Liver (tissue), 10 donors: ENCODE measurements at places on chromosomes 13 and 19. TPM values are rescaled to one million over a fixed set of nuclear protein-coding genes. Genes with fewer than 3 reads are reported as not detected.

Gene PSPC1
- total RNA-seq: 38.2 TPM

DNA sequence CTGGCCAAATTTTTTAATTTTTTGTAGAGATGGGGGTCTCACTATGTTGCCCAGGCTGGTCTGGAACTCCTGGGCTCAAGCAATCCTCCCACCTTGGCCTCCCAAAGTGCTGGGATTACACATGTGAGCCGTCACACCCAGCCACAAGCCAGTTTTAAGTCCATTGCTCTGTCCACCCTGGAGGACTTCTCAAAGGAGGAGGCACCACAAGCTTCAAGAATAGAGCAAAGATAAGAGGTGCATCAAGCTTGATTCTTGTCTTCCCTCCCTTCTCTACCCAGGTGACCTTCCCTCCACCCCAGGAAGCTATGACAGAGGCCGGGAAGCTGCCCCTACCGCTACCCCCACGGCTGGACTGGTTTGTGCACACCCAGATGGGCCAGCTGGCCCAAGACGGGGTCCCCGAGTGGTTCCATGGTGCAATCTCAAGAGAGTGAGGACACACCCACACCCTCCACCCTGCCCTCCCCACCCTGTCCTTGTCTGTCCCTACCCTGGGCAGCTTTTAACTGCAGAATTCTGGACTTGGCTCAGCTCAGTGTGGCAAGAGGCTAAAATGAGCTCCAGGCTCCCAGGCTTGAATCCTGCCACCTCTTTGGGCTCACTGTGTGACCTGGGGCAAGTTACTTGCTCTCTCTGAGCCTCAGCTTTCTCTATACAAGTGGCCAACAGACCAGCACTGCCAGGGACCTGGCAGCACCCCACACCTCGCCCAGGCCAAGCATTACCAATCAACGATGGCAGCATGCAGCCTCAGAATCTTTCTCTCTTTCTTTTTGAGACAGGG lies 5.2 kb downstream of the HSH2D start:
- H3K4me1 ChIP-seq: peaks cover 2% of the 10 kb centered on the region
- H3K27me3 ChIP-seq: no peaks in the 10 kb centered on the region
- no peak overlapping the region for H3K27ac ChIP-seq
- no peak for DNase-seq
- H3K4me3 ChIP-seq: no peak overlapping the region

DNA sequence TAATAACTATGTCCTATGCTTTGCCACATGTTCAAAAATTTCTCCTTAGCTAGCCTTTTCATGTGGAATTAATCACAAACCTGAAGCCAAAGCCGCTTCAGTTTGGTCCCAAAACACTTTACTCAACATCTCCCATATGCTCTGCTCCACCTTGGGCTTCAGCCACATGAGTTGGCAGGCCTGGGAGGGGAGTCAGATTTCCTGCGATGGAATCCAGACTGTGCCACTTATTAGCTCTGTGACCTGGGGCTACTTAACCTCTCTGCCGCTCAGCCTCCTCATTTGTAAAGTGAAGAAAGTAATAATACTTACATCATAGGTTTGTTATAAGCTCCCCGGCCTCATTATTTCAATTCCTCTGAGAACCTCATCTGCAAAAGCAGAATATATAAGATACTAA lies 272.0 kb downstream of the LMO7 start:
- H3K4me1 ChIP-seq: no peaks in the 10 kb centered on the region
- no peak overlapping the region for H3K27ac ChIP-seq
- H3K27me3 ChIP-seq: no peaks in the 10 kb centered on the region
- no peak for DNase-seq
- no peak overlapping the region for H3K4me3 ChIP-seq

DNA sequence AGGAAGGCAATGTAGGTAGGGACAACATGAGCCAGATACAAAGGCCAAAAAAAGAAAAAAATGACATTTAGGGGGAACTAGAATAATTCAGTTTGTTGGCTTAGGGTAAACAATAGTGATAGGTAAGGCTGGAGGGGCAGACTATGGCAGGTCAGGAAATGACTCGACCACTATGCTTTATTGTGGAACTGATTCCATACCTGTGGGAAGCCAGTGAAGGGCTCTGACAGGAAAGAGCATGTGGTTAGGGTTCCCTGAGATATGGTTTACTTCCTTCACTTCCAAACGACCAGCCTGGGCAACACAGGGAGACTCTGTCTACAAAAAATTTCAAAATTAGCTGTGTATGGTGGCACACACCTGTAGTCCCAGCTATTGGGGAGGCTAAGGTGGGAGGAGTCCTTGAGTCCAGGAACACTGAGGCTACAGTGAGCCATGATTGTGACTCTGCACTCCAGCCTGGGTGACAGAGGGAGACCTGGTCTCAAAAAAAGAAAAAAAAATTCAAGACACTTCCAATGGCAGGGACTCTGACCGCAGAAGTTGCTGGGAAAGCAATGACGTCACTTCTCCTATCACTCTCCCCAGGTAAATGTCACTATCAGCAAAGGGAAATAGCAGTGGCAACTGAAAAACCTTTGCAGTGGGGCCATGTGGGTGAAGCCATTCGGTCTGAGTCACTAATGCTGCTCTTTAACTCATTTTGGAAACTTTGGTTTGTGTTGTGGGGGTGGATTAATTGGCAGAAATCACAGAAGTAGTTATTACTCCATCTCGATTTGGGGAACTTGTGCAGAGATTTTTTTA lies 192.8 kb upstream of the TSC22D1 start:
- no peak overlapping the region for H3K27ac ChIP-seq
- no peaks in the 10 kb centered on the region for H3K27me3 ChIP-seq
- no peaks in the 10 kb centered on the region for H3K4me1 ChIP-seq
- H3K36me3 ChIP-seq: no peaks in the 10 kb centered on the region
- DNase-seq: no peak

DNA sequence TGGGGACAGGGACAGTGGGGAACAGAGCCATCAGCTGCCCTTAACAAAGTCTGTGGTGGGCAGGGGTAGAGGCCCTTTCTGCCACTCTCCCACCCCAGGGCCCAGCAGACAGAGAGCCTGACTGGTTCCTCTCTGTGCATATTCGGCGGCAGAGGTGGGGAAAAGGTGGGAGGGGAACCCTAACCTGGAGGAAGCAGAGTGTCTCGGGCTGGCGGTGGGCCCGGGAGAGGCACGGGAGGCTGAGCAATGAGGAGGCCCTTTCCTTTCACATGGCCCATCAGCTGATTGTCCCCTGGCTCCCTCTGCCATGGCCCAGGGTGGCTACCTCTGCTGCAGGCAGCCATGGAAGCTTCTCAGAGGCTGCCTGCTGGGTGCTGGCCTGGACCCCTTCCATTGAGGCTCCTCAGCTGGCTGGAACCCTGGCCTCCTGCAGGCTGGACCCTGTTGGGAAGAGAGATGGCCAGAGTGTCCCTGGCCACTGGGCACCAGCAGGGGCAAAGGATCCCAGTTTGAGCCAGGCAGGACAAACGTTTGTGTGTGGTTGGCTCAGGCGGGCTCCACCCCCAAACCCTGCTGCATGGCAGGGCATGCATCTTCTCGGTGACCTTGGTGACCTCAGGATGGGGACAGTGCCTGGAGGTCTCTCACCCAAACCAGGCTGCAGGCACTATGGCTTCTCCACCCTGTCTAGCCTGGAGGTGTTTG lies 202.8 kb upstream of the ZNF536 start:
- no peaks in the 10 kb centered on the region for H3K27me3 ChIP-seq
